ENCODE measurements at places on chromosomes 4 and X.

GRCh38 chr4:148834804-148835631, 392.8 kb upstream of the NR3C2 start:
- no peak for DNase-seq

GRCh38 chr4:38204339-38205035, 244.3 kb downstream of the PTTG2 start:
- no peak for DNase-seq

- no peak for DNase-seq
Measured at GRCh38 chr4:55547918-55548317, 1.2 kb upstream of the CLOCK start.

DNA sequence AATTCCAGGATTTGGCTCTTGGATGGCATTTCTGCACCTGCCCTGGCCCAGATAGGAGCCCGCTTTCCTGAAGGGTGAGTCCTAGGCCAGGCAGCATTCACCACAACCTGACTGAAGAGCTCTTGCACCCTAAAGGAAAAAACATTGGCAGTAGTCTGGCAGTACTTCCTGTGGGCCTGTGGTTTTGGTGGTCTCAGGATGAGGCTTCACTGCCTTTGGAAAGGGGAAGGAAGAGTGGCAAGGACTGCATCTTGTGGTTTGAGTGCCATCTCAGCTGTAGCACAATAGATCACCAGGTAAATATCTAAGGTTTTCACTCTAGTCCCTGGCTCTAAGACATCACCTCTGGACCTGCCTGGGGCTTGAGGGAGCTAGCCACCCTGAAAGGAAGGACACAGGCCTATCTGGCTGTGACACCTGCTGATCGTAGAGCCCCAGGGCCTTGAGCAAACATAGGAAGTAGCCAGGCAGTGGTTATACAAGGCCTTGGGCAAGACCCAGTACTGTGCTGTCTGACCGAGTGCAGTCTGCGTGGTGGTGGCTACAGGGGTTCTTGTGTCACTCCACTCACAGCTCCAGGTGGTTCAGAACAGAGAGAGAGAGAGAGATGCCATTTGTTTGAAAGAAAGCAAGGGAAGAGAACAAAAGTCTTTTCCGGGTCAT, 28.5 kb upstream of the PRRG1 start:
- no peak for DNase-seq

DNA sequence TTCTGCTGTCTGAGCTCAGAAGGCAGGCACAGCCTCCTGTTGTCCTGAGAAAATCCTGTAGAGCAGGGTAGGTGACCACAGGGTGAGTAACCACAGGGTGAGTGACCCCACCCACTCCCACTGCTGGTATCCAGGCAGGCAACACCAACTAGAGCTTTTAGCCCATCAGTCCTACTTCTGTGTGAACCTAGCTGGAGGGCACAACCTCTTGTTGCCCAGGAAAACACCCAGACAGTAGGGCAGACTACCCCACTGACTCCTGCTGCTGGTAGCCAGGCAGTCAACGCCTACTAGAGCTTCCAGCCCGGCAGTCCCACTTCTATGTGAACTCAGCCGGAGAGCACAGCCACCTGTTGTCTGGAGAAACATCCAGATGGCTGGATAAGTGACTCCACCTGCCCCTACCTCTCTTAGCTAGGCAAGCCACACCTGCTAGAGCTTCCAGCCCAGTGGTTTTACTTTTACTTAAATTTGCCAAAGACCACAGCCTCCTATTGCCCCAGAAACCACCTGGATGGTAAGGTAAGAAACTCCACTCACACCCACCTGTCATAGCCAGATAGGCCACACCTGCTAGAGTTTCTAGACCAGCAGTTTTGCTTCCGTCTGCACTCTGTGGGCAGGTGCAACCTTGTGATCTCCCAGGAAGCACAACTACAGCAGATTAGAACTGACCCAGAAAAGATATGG, 371.6 kb downstream of the INPP4B start:
- DNase-seq = no peak

GRCh38 chr4:169795585-169795984, 37.8 kb upstream of the HPF1 start:
- DNase-seq = no peak

- DNase-seq = no peak
Measured at GRCh38 chr4:89860971-89861370, 24.0 kb upstream of the SNCA start.

DNA sequence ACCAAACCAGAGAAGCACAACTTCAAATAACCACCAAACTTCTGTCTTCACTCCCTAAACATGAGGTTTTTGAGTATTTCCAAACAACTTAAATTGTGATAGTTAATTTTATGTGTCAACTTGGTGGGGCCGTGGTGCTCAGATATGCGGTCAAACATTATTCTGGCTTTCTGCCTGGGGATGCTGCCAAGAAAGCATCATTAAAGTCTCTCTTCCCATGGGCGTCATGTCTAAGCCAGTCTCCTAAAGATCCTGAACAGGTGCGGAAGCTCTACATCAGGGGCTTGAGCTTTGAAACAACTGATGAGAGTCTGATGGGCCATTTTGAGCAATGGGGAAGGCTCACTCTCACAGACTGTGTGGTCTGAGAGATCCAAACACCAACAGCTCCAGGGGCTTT, 24.1 kb upstream of the SOD3 start:
- no peak for DNase-seq

DNA sequence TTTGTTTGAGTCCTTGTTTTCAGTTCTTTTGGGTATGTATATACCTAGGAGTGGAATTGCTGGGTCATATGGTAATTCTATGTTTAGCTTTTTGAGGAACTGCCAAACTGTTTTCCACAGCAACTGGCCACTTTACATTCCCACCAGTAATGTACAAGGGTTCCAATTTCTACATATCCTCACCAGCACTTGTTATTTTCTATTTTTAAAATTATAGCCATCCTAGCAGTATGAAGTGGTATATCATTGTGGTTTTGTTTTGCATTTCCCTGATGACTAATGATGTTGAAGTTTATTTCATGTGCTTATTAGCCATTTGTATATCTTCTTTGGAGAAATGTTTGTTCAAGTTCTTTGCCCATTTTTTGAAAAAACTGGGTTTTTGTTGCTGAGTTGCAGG, 39.6 kb downstream of the TMEM164 start:
- DNase-seq = no peak

DNA sequence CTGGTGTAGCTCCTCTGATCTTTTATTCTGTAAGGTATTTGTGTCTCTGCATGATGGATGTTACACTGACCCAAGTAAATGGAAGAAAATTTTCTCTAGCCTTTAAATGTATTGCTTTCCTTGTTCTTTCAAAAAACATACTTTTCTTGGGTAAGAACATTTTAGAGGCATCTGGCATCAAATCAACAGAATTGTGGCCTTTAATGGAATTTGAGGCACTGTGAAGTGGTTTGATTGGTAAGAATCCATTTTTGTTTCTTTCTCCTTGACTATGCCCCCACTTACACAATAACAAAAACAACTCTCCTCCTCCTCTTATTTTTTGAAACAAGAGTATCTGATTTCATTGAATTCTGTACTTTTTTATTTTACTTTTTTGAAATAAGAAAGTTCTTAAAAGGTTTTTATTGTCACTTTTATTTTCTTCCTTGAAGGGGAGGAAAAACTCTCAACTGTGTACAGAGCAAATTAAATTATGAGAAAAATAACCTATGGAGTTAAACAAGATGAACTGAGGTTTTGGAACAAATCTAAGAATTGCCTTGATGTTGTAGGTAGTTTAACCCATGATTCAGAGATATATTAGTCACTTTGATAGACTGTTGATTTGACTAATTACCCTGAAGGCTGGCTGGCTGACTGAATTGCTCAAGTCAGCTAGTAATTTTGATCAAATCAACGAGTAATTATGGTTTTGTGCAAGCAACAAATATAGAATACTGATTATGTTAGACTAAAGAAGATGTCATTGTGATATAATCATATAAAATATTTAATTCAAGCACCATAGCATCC, 146.4 kb downstream of the FHIP1A start:
- no peak for DNase-seq

Data from coronary artery (tissue), 2 donors.